ENCODE measurements at places on chromosomes 2 and 18. TPM values are rescaled to one million over a fixed set of nuclear protein-coding genes. Genes with fewer than 3 reads are reported as not detected.

GRCh38 chr2:169119123-169119760 lies 49.9 kb downstream of the DHRS9 start:
- no peak for DNase-seq
- no peak overlapping the region for H3K4me3 ChIP-seq
- no peak overlapping the region for H3K27ac ChIP-seq

GRCh38 chr2:169702996-169703395 lies 8.7 kb downstream of the PHOSPHO2 start:
- H3K27me3 ChIP-seq, result no peaks in the 10 kb centered on the region
- no peak overlapping the region for H3K27ac ChIP-seq
- no peak overlapping the region for H3K4me3 ChIP-seq
- H3K4me1 ChIP-seq, result no peaks in the 10 kb centered on the region
- no peak for DNase-seq

GRCh38 chr2:216546641-216547403 lies 48.2 kb downstream of the RPL37A start:
- DNase-seq, result peak; percentile 43
- peak overlapping the region; percentile 67 for H3K27ac ChIP-seq
- H3K4me3 ChIP-seq, result no peak overlapping the region
- peaks cover 31% of the 10 kb centered on the region for H3K4me1 ChIP-seq

- DNase-seq, result no peak
- H3K4me1 ChIP-seq, result no peaks in the 10 kb centered on the region
- no peaks in the 10 kb centered on the region for H3K36me3 ChIP-seq
- H3K4me3 ChIP-seq, result no peak overlapping the region
Observed at GRCh38 chr2:164456619-164457018, 164.7 kb downstream of the GRB14 start.

DNA sequence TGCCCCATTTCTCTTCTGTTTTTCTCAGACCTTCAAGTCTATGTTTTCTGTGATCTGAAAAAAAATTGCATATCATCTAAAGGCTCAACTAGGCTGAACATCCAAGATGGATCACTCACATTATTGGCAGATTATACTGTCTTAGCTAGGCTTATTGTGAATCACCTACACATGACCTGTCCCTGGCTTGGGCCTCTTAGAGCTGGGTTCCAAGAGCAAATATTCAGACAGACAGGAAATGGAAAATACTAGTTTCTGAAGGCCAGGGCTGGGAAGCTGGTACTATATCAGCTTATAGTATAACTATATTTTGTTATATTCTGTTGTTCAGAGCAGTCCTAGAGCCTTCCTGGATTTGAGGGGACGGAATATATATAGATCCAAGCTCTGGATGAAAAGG lies 90.3 kb downstream of the PIK3C3 start:
- no peak for DNase-seq
- peaks cover 13% of the 10 kb centered on the region for H3K36me3 ChIP-seq
- no peak overlapping the region for H3K27ac ChIP-seq

GRCh38 chr2:106758901-106759497 lies 127.0 kb downstream of the ST6GAL2 start:
- H3K27me3 ChIP-seq, result no peaks in the 10 kb centered on the region
- H3K36me3 ChIP-seq, result no peaks in the 10 kb centered on the region
- H3K4me3 ChIP-seq, result no peak overlapping the region
- H3K27ac ChIP-seq, result peak overlapping the region; percentile 34
- no peaks in the 10 kb centered on the region for H3K4me1 ChIP-seq
- DNase-seq, result no peak

SCYGR4 gene
- total RNA-seq, result not detected
